ENCODE measurements at places on chromosomes 12 and 14. TPM values are rescaled to one million over a fixed set of nuclear protein-coding genes. Genes with fewer than 3 reads are reported as not detected.

Gene ACSS3
- total RNA-seq = 0.19 TPM

Gene ELK3
- 32.9 TPM for total RNA-seq

Gene TROAP
- total RNA-seq = 10.7 TPM

Gene TAS2R9
- total RNA-seq = 0.09 TPM

Gene EGLN3
- total RNA-seq = 13.1 TPM

Gene TGM1
- total RNA-seq = 0.75 TPM

Gene STRAP
- total RNA-seq = 94.8 TPM

Measured in endothelial cell of coronary artery (primary cell).